ENCODE measurements at places on chromosomes 7 and 10. TPM values are rescaled to one million over a fixed set of nuclear protein-coding genes. Genes with fewer than 3 reads are reported as not detected.

The AGBL3 gene
- total RNA-seq, result 2.9 TPM

The FFAR4 gene
- total RNA-seq, result 2.0 TPM

The GPR158 gene
- not detected for total RNA-seq

The NEUROD6 gene
- not detected for total RNA-seq

The SFTPA1 gene
- not detected for total RNA-seq

The TFR2 gene
- 3.2 TPM for total RNA-seq

The CDNF gene
- total RNA-seq, result 212 TPM

The MYO1G gene
- total RNA-seq, result 1.7 TPM

The SKAP2 gene
- 127 TPM for total RNA-seq

The GDF10 gene
- not detected for total RNA-seq

The TMEM72 gene
- total RNA-seq, result 30.4 TPM

The STEAP2 gene
- total RNA-seq, result 8.7 TPM

GRCh38 chr7:128940494-128941322 lies 3.0 kb downstream of the IRF5 start:
- no peaks in the 10 kb centered on the region for H3K27me3 ChIP-seq
- peak overlapping the region; percentile 73 for H3K27ac ChIP-seq
- DNase-seq, result peak; percentile 48
- peak overlapping the region; percentile 90 for H3K4me3 ChIP-seq
- H3K4me1 ChIP-seq, result peaks cover 27% of the 10 kb centered on the region

- H3K4me3 ChIP-seq, result no peak overlapping the region
- H3K4me1 ChIP-seq, result no peaks in the 10 kb centered on the region
- H3K27ac ChIP-seq, result no peak overlapping the region
These were observed 58.0 kb downstream of the NUDCD3 start for GRCh38 chr7:44432381-44432977.

DNA sequence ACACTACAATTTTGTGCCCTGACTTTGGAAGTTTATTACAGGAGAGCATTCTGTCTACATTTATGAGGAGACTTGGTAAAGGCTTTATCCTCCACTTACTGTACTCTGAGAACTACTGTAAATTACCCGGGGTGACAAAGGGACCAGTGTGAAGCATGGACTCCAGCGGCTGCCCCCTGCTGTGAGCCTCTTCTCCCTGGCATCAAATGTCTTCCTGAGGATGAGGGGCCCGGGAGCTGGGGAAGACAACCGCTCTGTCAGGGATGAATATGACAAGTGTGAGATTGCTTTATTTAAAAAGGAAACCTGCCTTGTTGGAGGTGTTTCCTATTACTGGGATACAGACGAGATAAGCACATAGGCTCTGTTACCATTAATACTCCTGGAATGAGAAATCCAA lies 714.8 kb downstream of the CCSER2 start:
- no peaks in the 10 kb centered on the region for H3K36me3 ChIP-seq
- H3K27me3 ChIP-seq, result no peaks in the 10 kb centered on the region
- DNase-seq, result no peak
- no peak overlapping the region for H3K27ac ChIP-seq

DNA sequence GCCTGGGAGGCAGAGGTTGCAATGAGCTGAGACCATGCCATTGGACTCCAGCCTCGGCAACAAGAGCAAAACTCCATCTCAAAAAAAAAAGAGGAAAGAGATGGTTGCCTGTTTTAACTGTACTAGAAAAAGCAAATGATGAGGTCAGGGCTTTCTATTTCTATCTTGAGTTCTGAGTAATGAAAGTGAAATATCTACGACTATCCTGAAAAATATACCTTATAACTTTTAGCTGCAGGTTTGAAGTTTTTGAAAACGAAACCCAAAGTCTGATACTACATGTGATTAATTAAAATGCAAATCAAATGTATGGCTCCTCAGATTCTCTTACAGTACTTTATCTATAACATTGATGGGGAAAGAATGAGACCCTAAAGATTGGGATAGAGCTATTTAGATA lies 636.2 kb upstream of the LRRN3 start:
- no peak overlapping the region for H3K4me3 ChIP-seq
- no peaks in the 10 kb centered on the region for H3K27me3 ChIP-seq
- DNase-seq, result no peak
- no peaks in the 10 kb centered on the region for H3K36me3 ChIP-seq
- no peaks in the 10 kb centered on the region for H3K4me1 ChIP-seq

- H3K27me3 ChIP-seq, result no peaks in the 10 kb centered on the region
- no peak for DNase-seq
- no peak overlapping the region for H3K27ac ChIP-seq
- no peaks in the 10 kb centered on the region for H3K4me1 ChIP-seq
These were observed 93.5 kb downstream of the PCGF5 start for GRCh38 chr10:91313796-91314485.

- DNase-seq, result no peak
- no peak overlapping the region for H3K4me3 ChIP-seq
- no peaks in the 10 kb centered on the region for H3K4me1 ChIP-seq
- peaks cover 92% of the 10 kb centered on the region for H3K27me3 ChIP-seq
- no peak overlapping the region for H3K27ac ChIP-seq
- no peaks in the 10 kb centered on the region for H3K36me3 ChIP-seq
These were observed 70.5 kb downstream of the MICALL2 start for GRCh38 chr7:1388703-1389335.

GRCh38 chr7:116161728-116162127 lies 48.6 kb upstream of the TES start:
- DNase-seq, result no peak
- H3K4me3 ChIP-seq, result no peak overlapping the region
- H3K27ac ChIP-seq, result no peak overlapping the region
- H3K36me3 ChIP-seq, result no peaks in the 10 kb centered on the region

DNA sequence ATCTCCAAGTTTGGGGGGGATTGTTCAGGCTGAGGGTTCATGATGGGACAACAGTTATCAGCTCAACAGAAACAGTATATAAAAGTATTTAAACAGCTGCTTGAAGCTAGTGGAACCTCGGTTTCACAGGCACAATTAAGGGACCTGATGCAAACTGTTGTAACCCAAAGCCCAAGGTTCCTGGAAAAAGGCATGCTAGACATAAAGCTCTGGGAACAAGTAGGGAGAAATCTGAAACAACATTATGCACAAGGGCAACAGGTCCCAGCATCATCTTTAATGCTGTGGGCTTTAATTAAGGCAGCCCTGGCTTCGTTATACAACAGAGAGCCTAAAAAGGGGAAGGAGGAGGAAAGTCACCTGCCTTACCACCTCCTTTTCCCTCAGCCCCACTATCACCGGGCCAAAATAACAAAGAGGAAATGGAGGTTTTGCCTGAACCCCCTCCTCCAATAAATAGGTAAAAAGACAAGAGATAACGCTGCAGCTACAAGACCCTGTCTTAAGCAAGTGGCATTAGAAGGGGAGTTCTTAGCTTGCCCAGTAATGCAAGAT lies 83.2 kb upstream of the GPR22 start:
- DNase-seq, result no peak
- H3K4me3 ChIP-seq, result no peak overlapping the region
- no peaks in the 10 kb centered on the region for H3K27me3 ChIP-seq
- no peaks in the 10 kb centered on the region for H3K36me3 ChIP-seq
- H3K4me1 ChIP-seq, result no peaks in the 10 kb centered on the region

DNA sequence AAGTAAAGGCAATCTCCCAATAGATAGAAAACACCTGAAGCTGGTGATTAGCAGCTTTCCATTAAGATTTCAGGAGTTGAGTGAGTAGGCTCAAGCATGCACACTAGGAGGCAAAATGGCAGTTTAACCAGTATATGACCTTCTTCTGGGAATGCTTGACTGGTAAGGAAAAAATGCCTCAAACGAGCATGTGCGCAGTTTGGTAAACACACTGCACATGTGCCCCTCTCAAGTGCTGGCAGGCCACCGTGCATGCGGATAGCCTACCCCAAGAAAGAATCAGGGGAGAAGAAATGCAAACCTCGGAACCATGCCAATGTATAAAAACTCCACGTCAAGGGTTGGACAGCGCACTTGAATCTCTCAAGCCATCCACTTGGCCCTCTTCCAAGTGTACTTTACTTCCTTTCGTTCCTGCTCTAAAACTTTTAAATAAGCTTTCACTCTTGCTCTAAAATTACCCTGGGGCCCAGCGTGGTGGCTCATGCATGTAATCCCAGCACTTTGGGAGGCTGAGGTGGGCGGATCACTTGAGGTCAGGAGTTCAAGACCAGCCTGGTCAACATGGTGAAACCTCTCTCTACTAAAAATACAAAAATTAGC lies 98.8 kb upstream of the CDK1 start:
- no peaks in the 10 kb centered on the region for H3K4me1 ChIP-seq
- H3K4me3 ChIP-seq, result no peak overlapping the region
- no peaks in the 10 kb centered on the region for H3K27me3 ChIP-seq
- no peak for DNase-seq

DNA sequence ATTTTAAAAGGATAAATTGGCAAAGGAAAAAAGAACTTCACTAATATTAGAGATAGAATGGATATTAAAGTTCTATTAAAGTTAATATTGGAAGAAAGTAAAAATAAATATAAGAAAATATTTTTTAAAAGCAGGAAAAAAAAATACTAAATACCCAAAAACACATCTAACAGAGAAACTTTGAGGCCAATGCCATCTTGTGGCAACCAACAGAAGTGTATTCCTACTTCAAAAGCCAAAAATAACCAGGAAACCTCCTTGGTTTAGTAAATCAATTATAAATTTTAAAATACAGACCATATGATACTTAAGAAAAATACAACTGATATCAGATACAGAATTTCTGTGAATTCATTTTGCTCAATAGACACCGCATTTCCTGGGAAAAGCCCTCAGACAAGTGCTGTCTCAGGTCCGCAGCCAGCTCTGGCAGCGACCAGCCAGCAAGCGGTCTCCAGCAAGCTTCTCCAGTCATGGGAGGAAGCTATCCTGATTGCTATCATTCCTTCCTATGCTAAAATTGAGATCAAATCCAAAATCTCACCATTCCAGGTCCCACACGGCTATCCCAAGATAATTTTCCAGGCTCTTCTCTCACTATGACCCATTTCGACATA lies 65.3 kb downstream of the LMBR1 start:
- no peak overlapping the region for H3K27ac ChIP-seq
- no peaks in the 10 kb centered on the region for H3K27me3 ChIP-seq
- H3K4me3 ChIP-seq, result no peak overlapping the region
- H3K36me3 ChIP-seq, result peaks cover 20% of the 10 kb centered on the region
- H3K4me1 ChIP-seq, result no peaks in the 10 kb centered on the region

- no peaks in the 10 kb centered on the region for H3K27me3 ChIP-seq
- H3K4me3 ChIP-seq, result no peak overlapping the region
- H3K27ac ChIP-seq, result peak overlapping the region; percentile 87
- DNase-seq, result peak; percentile 92
- peaks cover 93% of the 10 kb centered on the region for H3K4me1 ChIP-seq
- peaks cover 100% of the 10 kb centered on the region for H3K36me3 ChIP-seq
These were observed 26.1 kb downstream of the PLAC9 start for GRCh38 chr10:80158598-80159127.

DNA sequence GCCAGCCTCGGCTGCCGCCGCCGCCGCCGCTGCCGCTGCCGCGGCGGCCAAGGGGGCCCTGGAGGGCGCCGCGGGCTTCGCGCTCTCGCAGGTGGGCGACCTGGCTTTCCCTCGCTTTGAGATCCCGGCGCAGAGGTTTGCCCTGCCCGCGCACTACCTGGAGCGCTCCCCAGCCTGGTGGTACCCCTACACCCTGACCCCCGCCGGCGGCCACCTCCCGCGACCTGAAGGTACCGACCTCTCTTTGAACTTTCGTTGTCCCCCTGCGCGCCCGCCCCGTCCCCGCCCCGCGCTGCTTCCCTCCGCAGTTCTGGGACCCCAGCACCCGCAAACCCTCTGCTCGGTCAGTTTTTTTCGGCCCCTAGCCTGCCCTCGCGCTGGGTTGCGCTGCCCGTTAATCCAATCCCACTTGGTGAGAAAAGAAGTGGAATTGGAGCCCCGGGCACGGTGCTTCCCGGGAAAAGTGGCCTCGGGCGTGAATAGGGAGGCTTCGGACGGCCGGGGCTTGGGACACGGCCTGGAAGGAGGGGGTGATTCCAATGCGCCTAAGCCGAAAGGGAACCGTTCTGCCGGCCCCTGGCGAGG lies 543 bp downstream of the HMX3 start:
- no peaks in the 10 kb centered on the region for H3K36me3 ChIP-seq
- H3K4me1 ChIP-seq, result peaks cover 73% of the 10 kb centered on the region
- peaks cover 100% of the 10 kb centered on the region for H3K27me3 ChIP-seq
- H3K4me3 ChIP-seq, result peak overlapping the region; percentile 37
- no peak for DNase-seq

- H3K4me1 ChIP-seq, result peaks cover 7% of the 10 kb centered on the region
- peaks cover 4% of the 10 kb centered on the region for H3K36me3 ChIP-seq
- H3K27me3 ChIP-seq, result no peaks in the 10 kb centered on the region
- DNase-seq, result no peak
- H3K4me3 ChIP-seq, result no peak overlapping the region
These were observed 12.5 kb downstream of the ADK start for GRCh38 chr10:74163319-74164068.

- no peak overlapping the region for H3K4me3 ChIP-seq
- no peaks in the 10 kb centered on the region for H3K27me3 ChIP-seq
- no peak for DNase-seq
- H3K36me3 ChIP-seq, result no peaks in the 10 kb centered on the region
- no peaks in the 10 kb centered on the region for H3K4me1 ChIP-seq
These were observed 73.6 kb upstream of the NEBL start for GRCh38 chr10:20970708-20971107.

GRCh38 chr10:61302124-61302523 lies 151.1 kb downstream of the TMEM26 start:
- no peaks in the 10 kb centered on the region for H3K27me3 ChIP-seq
- no peak for DNase-seq
- no peaks in the 10 kb centered on the region for H3K4me1 ChIP-seq
- no peak overlapping the region for H3K4me3 ChIP-seq
- no peak overlapping the region for H3K27ac ChIP-seq

- H3K36me3 ChIP-seq, result peaks cover 90% of the 10 kb centered on the region
- no peaks in the 10 kb centered on the region for H3K27me3 ChIP-seq
- no peak overlapping the region for H3K4me3 ChIP-seq
- DNase-seq, result no peak
These were observed 77.3 kb upstream of the GRID1 start for GRCh38 chr10:86443936-86444335.

DNA sequence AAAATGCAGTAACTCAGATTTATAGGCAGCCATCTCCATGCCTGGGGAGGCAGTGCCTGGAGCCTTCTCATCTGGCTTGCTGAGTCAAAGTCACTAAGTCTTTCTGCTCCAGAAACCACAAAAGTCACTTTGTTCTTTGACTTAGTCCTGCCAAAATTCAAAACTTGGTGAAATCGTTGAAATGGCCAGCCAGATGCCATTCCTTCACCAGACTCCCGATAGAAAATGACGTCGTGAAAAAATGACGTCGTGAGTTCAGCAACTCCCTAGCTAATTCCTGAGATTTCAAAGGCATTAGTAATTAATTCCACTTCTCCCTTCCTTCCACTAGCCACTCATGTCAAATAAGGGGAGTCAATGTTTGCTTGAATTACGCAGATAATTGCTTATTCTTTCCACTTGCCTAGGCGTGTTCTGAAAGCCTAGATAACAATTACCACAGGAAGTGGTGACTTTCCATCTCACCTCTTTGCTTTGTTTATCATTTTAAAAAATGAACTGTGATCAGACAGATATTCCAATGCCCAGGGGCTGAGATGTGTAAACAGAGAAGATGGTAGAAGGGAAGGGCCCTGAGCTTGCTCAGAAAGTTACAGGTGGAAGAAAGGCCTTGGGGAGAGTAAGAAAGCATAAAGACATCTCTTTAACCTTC lies 48.5 kb upstream of the OSBPL3 start:
- DNase-seq, result no peak
- peaks cover 13% of the 10 kb centered on the region for H3K4me1 ChIP-seq
- H3K4me3 ChIP-seq, result no peak overlapping the region
